Activated gamma-delta T cell treated with anti-CD3 and anti-CD28 coated beads, Interleukin-2, amount 50 U/mL, for 16 hours (primary cell): ENCODE measurements at places on chromosomes 11 and 22.
A peak's percentile ranks its signal among the peaks of the same experiment; 100 is the strongest.

GRCh38 chr11:61840371-61840770, 12.3 kb downstream of the FADS2 start:
- DNase-seq: no peak

- DNase-seq: no peak
Observed at GRCh38 chr11:103586756-103587155, 449.7 kb upstream of the DDI1 start.

GRCh38 chr22:36819112-36819511, 2.3 kb upstream of the PVALB start:
- DNase-seq: no peak

- DNase-seq: no peak
Observed at GRCh38 chr22:46537225-46537945, at the start of gene CELSR1. Gene CELSR1 (minus strand): TSS chr22:46537620. CDS start chr22:46537170, 450 bp downstream.

GRCh38 chr11:31808721-31809540, 2.2 kb downstream of the PAX6 start:
- no peak for DNase-seq

- DNase-seq: no peak
Observed at GRCh38 chr11:83004746-83005556, 66.7 kb downstream of the RAB30 start.

DNA sequence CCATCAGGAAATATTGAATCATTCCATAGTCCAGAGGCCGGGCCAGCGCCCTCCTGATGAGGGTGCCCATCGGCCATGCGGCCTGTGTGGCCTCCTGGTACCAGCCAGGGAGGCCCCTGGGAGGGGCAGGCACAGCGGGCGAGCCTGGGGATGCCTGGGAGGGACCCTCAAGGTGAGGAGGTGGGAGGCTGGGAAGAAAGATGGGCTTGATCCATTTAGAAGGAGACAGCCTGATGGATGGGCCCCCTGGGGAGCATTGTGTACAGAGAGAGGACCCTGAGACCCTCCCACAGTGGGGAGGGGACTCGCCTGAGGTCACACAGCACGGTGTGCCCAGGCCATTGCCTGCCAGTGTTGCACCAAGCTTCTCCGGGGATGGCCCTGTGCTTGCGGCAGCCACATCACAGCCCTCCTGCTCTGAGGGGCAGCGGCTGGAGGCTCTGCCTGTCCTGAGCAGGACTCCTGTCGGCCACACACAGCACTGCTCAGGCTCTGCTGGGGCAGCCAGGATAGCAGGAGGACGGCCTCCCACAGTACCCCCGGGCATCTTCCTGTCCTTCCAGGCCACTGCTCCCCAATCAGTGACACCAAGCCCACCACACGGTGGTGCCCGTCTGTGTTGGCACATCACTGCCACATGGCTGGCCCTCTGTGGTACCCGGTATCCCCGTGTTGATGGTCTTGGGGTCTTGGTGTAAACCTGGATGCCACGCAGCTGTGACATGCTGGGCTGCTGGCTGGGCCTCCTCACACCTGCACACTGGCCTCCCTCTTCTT, 290.0 kb downstream of the TBC1D22A start:
- no peak for DNase-seq

DNA sequence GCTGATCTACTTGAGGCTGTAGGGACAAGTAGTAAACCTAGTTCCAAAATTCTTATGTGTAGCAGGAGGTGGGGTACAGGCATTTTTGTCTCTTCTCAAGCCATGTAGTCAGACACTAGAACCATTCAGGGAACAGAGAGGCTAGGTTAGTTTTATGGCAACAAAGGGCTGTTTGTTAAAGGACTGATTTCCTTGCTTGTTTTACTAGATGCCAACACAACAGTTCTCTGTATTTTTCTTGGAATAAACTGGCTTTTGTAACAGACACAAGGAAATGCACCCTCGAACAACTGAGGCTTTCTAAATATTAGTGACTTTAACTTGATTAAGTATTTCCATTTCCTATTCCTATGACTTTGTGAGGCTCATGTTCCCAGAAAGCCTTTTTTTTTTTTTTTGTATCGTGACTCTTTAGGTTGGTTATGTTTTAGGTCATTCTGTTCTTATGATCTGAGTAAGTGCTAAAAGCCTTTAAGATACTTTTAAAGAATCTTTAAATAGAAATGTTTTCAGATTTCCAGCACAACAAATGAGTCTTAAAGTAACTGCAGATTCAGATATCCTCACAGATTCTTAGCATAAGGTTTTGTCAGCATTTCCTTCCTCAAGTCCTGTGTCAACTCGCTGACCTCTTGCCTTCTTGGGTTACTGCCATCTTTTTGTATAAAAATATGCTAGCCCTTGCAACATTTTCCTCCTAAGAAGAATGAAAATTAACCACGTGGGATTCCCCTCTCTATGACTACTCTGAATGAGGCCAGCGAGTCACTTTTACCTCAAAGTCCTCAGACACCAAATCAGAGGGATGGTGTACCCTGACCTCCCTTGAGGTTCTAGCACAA, 92.5 kb downstream of the CCDC83 start:
- DNase-seq: no peak

DNA sequence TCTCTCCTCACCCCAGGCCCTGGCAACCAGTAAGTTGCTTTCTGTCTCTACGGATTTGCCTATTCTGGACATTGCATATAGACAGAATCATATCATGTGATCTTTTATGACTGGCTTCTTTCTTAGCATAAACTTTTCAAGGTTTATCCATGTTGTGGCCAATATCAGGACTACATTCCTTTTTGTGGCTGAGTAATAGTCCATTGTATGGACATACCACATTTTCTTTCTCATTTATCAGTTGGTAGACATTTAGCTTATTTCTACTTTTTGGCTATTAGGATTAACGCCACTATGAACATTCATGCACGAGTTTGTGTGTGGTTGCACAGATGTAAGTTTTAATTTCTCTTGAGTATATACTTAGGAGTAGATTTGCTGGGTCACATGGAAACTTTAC, 35.7 kb downstream of the ARFGAP3 start:
- DNase-seq: no peak

GRCh38 chr11:11142430-11142829, 210.6 kb downstream of the CSNK2A3 start:
- DNase-seq: no peak

- DNase-seq: no peak
Observed at GRCh38 chr11:66957971-66958231, 282 bp downstream of the PC start.

DNA sequence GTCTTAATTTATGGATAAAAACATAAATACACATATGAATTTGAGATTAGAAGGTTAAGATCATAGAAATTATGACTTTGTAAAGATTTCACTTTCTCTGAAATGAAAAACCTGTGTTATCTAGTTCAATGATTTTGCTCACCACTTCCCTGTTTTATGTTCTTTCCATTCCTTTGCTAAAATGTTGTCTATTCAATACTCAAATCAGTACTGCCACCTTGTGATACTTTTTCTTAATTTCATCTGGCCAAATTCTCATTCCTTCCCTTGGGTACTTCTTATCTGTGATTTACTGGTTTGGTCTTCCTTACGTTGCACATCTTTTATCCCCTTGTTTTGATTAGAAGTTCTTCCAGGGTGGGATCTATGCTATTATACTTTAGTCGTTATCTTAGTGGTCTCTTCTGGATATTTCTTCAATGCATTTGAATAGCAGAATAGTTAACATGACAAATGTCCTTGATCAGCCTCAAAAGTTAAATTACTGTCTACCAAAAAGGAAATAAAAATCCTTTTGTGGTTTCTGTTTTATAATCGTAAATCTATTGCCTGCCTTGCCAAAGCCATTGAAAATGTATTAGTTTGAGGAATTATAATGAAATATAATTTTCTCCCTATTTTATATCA, 197.0 kb downstream of the PGR start:
- DNase-seq: no peak

- no peak for DNase-seq
Observed at GRCh38 chr11:78200061-78200460, 11.3 kb downstream of the USP35 start.

GRCh38 chr11:74370123-74370522, 28.1 kb downstream of the PGM2L1 start:
- DNase-seq: no peak

DNA sequence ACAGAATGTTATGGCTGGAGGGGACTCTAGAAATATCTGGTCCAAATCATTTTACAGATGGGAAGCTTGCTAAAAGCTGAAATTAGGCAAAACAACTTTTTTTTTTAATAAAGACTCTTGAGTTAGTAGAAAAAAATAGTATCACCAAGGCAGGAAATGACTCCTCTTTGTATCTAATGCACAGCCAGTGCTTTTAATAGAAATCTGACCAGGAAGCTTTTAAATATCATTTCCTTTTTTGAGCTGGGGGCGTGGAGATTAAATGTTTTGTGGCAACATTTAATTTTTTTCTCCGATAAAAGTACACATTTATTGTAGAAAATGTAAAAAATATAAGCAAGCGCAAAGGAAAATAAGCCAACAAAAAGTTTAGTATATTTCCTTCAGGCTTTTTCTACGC, 22.5 kb downstream of the TRAF6 start:
- DNase-seq: no peak

- DNase-seq: peak; percentile 46
Observed at GRCh38 chr22:36409911-36410756, 22.4 kb upstream of the MYH9 start.

- no peak for DNase-seq
Observed at GRCh38 chr11:1755692-1756561, 5.5 kb upstream of the IFITM10 start.

- no peak for DNase-seq
Observed at GRCh38 chr11:70464509-70465361, 66.4 kb downstream of the CTTN start.

DNA sequence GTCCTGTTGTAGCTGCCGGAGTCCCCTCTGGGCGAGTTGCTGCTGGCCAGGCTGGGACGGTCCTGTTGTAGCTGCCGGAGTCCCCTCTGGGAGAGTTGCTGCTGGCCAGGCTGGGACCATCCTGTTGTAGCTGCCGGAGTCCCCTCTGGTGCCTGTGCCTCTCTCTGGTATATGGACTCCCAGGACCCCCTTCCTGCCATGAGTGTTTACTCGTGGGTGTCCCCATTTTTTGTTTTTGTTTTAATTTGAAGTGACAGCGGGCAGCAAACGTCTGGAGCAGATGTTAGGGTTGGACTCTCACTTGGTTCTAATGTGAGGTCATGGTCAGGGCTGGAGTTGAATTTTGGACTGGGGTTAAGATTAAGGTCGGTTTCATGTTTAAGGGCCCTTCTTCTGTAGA, 14.2 kb downstream of the SHANK3 start:
- no peak for DNase-seq

GRCh38 chr11:69122326-69122629, 33.5 kb upstream of the SMIM38 start:
- no peak for DNase-seq
